ENCODE measurements at places on chromosomes 13 and 19.
A peak's percentile ranks its signal among the peaks of the same experiment; 100 is the strongest.

GRCh38 chr19:42255766-42256745 is 1.1 kb upstream of the ERF start:
- DNase-seq: peak; percentile 37

GRCh38 chr13:110863685-110864084 is 51.2 kb downstream of the ANKRD10 start:
- DNase-seq: no peak

GRCh38 chr19:6387372-6387771 is 5.6 kb downstream of the GTF2F1 start:
- DNase-seq: no peak

GRCh38 chr13:34730961-34731360 is 211.1 kb upstream of the NBEA start:
- DNase-seq: no peak

DNA sequence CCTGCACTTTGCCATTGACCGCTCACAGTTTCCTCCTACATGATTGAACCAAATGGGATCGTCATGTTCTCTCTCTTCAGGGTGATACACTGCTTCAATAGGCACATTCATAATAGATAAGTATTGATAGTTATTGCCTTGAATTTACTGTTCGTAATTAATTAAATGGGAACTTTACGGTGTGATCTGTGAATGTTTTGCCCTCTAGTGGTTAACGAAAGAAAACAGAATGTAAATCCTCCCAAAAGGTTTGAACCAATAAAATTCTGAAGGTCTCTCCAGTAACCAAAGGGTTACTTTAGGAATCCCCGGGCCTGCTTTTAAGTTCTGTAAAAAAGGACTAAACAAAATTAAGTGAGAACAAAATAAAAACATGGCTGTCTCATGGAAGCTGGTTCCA is 389.3 kb downstream of the DACH1 start:
- DNase-seq: no peak

DNA sequence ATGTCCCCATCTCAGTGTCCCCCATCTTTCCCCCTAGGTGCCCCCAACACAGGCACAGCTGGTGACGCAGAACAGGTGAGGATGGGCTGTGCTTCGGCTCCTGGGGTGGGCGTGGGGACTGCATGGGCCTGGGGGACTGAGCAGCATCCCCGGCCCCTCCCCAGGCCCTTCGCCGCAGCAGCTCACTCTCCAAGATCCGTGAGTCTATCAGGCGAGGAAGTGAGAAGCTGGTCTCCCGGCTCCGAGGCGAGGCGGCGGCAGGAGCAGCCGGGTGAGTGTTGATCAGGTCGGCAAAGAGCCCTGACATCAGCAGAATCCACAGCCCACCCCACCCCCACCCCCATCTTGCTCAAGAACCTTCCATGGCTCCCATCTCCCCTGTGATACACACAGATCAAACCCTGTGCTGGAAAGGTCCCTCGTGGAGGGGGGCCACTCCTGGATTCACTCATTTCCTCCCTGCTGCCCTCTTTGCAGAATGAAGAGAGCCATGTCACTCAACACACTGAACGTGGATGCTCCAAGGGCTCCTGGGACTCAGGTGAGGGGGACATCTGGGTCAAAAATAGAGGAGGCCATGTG is 10.0 kb downstream of the KLC3 start:
- no peak for DNase-seq

- DNase-seq: peak; percentile 96
Measured at GRCh38 chr13:30743319-30744055, 8.1 kb downstream of the ALOX5AP start.

DNA sequence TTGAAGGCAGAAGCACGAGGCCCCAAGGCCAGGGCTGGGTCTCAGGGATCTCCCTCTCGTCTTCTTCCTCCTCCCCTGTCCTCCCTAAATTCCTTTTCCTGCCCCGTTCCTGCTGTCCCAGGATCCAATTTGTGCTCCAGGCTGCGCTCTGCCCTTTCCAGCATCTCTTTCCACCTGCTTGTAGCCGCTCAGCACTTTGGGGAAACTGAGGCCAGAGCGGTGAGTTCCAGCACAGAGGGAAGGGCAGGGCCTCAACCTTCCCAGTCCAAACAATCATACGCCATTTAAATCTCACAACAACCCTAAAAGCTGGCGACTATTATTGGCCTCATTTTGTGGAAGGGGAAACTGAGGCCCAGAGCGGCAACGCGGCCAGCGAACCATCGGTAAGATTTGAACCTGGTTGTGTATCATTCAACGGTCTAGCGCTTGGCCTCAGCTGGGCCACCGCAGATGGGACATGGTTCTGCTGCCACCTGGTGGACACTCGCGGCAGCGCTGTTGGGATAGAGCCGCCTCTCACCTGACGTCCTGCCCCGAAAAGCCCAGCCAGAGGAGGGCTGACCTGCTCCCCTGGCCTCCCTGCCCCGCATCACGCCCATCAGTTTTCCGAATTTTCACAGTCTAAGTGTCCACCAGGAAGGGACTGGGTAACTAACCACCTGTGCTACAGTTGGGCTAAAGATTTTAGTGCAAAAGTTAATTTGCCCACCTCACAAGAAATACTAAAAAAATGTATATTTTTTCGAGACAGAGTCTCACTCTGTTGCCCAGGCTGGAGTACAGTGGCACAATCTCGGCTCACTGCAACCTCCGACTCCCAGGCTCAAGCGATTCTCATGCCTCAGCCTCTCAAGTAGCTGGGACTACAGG is 4.2 kb upstream of the RPL18A start:
- peak; percentile 83 for DNase-seq

DNA sequence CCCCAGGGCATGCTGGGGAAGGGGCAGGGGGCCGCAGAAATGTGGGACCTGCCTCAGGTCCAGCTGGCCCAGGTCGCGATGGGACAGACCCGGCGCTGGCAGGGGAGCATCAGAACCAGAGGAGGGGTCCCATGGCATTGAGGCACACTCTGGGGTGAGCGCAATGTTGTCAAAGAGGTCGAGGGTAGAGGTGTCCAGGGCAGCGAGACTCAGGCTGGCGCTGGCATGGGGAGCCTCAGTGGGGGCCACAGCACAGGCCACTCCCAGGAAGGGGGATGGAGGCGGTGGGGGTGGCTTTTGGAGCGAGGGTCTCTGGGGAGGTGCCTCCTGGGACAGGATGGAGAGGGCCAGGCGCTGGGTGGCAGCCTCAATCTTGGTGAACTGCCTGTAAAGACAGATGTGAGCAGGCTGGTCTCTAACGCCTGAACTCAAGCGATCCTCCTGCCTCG is 944 bp downstream of the C19orf85 start:
- DNase-seq: no peak

- DNase-seq: no peak
Measured at GRCh38 chr19:18878058-18878797, 17.7 kb downstream of the CERS1 start.

GRCh38 chr19:8259142-8259921 is 48.8 kb downstream of the CD320 start:
- peak; percentile 2 for DNase-seq

GRCh38 chr19:5967994-5968430 is 9.9 kb downstream of the RANBP3 start:
- peak; percentile 85 for DNase-seq

GRCh38 chr13:113223070-113223469 is 13.7 kb downstream of the CUL4A start:
- DNase-seq: no peak

- no peak for DNase-seq
Measured at GRCh38 chr19:52444506-52444905, 8.8 kb upstream of the ZNF578 start.

GRCh38 chr19:2623798-2624197 is 78.7 kb downstream of the GNG7 start:
- DNase-seq: no peak

DNA sequence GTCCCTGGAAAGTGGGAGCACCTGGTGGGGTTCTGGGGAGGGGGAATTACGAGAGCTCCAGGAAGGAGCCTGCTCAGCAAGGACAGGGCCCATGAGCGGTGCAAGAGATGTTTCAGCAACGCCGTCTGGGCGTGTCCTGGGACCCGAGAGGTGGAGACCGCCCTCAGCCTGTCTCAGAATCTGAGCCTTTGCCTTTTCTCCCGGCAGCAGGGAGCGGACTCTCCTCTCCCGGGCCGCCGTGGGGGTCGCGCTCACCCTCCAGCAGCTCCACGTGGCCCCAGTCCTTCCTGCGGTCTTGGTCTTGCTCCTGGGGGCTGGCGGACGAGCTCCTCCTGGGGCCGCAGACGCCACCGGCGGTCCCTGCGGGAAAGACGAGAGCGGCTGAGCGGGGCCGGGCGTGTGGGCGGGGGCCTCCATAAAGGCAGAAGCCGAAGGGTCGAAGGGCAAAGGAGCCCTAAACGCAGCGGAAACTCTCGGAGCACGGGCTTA is 714 bp downstream of the POLRMT start:
- peak; percentile 59 for DNase-seq

DNA sequence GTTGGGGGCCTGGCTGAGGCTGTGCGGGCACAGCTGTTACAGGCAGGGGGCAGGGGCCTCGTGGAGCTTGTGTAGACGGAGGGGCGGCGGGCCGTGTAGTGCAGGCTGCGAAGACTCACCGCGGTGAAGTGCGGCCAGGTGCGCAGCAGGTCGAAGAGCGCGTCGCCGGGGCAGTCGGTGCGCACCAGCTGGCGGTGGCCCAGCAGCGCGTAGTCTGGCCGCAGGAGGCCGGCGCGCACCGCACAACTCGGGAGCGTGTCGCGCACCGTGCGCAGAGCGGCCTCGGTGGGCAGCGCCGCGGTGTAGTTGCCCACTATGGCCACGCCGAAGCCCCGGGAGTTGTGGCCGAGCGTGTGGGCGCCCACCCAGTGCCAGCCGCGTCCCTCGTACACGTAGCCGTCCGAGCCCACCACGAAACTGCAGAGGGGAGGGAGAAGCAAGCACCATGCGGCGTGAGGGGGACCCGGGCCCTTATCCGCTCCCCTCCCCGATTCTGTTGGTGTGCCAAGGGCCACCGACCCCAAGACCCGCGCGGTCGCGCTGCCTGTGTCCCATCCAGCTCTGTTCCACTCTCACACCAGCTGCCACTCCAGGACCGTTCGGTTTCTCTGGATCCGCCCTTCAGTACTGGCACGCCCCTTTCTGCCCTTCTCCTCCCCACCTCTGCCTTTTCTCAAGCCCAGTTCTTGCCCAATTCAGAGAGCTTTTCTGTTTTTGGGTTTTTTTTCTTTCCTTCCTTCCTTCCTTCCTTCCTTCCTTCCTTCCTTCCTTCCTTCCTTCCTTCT is 5.4 kb upstream of the RASAL3 start:
- DNase-seq: no peak

DNA sequence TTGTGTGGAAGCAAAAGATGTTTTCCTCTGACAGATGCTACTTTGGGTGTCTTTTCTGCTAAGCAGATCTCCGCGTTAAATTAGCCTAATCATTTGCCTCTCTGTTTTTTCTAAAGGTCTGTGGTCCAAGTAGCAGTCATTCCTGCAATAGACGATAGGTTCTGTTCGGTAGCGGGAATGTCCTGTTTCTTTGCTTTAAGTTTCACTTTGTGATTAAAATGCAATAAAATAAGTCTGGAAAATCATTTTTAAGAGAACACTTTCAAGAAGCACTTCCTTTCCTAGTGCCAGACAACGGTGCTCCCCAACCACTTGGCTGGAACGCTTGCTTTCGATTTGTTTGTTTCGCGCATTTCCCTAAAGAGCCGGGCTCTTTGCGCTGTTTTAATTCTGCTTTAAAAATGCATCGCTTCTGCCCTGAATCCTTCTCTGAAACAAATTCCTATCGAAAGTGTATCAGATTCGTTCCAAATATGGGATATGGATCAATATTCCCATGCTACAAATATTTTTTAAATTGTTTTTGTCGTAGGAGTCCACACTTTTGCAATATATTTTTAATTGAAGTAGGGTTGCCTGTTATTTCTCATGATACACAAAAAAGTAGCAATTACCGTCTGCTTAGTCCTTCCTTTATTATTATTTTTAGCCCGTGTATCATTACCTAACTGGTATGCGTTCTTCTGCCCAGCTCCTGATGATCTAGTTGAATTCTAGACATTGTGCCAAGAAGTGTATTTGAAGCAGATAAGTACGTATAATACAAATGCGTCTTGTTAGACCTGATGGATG is 14.2 kb downstream of the ZIC2 start:
- no peak for DNase-seq

DNA sequence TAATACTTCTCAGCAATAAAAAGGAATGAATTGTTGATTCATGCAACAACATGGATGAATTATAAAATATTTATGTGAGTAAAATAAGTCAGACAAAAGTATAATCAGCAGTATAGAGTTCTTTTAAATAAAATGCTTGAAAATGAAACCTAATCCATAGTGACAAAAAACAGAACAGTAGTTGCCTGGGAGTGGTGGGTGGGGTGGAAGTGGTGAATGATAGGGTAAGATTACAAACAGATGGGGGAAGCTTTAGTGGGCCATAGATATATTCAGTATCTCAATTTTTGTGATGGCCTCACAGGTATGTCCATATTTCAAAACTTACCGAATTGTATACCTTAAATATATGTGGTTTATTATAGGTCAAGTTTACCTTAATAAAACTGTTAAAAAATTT is 124.9 kb upstream of the UBL3 start:
- DNase-seq: no peak

DNA sequence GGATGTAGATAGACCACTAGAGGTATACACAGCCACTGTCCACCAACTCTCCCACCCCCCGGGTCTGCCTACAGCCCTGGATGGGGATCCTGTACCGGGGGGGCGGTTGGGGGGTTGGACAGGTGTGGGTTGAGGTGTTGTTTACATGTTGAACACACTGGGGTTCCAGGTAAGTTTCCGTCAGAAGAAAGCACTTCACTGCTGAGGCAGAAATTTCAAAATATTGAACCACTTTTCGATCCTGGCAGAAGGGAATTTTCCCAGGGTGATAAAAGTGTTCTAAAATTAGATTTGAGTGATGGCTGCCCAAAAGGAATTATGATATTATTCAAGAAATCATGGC is 6.6 kb upstream of the CEACAM16 start:
- no peak for DNase-seq

All from AG08395 (cell line).